ENCODE measurements at places on chromosomes 4 and X.

DNA sequence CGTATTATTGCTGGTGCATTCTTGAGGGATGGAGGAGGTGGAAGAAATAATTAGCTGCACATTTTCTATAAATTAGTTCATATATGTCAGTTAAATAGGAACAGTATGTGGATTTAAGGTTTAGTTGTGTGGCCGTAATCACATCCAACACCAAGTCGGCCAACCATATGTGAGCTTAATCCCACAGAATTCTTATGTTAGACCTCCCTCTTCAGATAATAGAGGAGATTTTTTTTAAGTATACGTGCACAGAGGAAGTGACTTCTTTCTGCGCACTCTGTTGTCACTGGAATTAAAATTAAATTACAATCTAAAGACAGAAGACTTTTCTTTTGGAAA, 2.1 kb downstream of the SEPTIN11 start:
- no peak for DNase-seq

- no peak for DNase-seq
These were observed 3.7 kb upstream of the PPBP start for GRCh38 chr4:73991742-73992000.

DNA sequence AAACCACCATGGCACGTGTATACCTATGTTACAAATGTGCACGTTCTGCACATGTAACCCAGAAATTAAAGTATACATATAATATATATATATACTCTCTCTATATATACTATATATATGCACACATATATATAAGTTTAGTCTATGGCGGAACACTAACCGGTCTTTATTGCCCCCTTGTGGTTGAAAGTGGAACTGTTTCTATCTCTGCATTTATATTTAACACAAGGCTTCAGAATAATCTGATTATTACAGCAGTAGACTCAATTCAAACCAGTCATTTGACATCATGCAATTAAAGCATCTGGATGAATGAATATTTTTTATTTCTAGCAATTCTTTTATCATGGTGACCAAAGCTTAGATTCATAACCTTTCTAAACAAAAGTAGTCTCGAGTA, 14.6 kb downstream of the RAB9B start:
- DNase-seq, result no peak

- no peak for DNase-seq
These were observed 18.1 kb upstream of the C4orf36 start for GRCh38 chr4:86910369-86910768.

DNA sequence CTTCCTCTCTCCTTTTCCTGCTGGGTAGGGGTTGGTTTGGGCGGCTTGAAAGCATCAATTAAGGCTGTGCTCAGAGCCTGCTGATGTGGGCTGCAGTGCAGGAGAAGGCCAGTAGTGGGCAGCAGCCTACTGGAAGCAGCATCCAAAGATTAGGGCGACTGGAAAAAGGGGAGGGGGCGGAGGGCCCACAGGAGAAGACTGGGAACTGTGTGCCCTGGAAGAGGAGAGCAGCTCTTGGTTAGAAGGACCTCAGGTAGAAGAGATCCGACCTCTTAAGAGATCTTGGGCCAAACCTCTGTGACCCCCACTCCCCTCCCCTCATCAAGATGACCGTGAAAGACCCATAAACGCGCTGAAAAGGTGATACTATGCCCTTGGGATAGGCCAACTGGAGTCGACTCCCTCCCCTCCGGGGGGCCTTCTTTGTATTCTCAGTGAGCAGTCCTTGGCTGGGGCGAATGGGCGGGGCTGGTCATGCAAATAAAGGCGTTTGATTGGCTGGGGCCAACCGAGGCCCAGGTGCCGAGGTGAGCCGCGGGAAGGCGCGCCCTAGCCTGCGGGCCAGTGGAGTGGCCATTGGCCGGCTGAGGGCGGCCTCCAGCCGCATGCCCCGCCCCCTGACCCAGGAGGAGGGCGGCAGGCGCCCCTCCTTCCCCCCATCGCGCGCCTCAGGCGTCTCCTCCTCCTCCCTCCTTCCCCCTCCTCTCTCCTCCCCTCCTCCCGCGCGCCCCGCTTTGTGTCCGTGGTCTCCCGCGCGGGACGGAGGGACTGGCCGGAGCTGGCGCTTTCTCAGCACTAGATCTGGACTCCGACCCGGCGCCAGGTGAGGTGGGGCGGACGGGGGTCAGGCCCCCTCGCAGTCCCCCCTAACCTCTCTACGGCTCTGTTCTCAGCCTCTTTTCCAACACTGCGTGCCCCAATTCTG, 10.1 kb downstream of the DLG3 start:
- peak; percentile 42 for DNase-seq

All from stimulated activated CD8-positive, alpha-beta memory T cell treated with anti-CD3 and anti-CD28 coated beads, Interleukin-2, amount 100 ng/mL, for 48 hours (primary cell).